NAMALWA (cell line): ENCODE measurements at places on chromosomes 1 and 21.

DNA sequence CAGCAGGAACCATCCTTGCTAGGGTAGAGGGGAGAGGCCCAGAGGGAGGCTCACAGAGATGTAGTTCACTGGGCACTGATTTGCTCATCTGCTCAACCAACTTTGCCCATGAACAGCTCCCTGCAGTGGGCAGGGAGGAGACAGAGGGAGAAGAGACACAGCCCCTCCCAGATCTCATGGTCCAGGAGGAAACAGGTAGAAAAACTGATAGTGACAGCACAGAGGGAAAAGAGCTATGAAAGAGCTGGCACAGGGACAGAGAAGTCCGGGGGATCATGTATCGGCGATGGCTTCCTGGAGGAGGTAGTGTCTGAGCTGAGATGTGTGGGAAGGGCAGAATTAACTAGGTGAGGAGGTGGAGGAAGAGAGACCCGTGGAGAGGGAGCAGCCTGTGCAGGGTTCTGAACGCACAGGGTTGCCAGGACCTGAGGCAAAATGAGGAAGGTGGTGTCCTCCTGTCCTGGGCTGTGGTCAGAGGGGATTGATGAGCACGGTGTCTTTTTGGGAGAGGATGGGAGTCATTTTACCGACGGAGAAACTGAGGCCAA, 85.9 kb downstream of the PTPRU start:
- DNase-seq, result no peak

GRCh38 chr1:154747740-154748404, 122.2 kb downstream of the KCNN3 start:
- DNase-seq, result peak; percentile 77

DNA sequence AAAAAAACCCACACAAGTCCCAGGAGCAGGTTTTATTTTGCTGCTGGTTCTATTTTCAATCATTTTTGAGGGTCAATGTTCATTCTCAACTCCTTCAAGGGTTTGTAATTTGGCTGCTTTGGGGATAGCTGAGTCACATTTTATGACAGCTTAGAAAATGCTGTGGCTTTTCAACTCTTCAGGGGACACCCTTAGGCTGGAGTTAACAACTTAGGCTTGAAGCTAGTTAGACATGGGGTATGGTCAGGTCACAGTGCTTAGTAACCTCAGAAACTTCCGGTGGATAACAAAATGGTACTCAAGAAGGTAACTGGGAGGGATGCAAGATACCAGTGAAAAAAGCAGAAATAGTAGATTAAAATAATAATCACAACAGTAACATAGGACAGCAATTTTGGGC, 308.8 kb downstream of the HHIPL2 start:
- DNase-seq, result no peak

- DNase-seq, result peak; percentile 56
These were observed 380.5 kb upstream of the CAMK1G start for GRCh38 chr1:209202830-209203532.

DNA sequence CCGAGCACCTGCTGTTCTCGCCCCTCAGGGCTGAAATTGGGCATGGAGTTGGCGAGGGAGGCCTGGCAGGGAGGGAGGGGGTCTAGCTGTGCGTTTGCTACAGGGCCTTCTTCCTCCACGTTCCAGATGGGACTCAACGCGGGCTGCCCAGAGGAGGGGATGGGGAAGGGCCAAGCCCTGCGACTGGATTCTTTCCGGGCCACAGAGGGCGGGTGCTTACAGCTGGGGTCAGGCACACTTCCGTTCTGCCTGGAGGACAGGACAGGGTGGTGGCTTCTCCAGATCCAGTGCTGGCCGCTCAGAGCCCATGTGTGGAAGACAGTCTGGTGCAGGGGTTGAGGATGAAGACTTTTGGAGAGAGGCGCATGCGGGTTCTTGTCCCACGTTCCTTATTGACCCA, 90.0 kb downstream of the EDEM3 start:
- no peak for DNase-seq

- DNase-seq, result no peak
These were observed 2.3 kb downstream of the PCNT start for GRCh38 chr21:46326110-46326703.

GRCh38 chr1:107342316-107342715, 201.5 kb downstream of the NTNG1 start:
- no peak for DNase-seq

DNA sequence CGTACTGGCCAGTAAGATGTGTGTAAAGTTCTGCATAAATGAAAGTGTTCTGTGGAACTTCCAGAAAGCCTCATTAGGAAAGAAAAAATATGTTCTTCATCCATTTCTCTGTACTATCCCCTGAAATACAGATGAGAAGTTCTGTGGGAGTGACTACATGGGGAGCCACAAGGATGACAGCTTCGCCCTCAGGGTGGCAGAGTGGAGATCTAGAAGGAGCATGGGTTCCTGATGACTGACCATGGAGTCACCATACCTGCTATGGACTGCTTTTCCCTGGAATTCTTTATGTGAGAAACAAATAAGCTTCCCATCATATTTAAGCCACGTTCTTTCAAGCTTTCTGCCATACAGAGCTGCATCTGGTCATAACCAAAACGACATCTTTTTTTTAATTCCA, 113.9 kb upstream of the RGS1 start:
- DNase-seq, result no peak

- DNase-seq, result no peak
These were observed 633.2 kb upstream of the NEGR1 start for GRCh38 chr1:72915581-72915980.

DNA sequence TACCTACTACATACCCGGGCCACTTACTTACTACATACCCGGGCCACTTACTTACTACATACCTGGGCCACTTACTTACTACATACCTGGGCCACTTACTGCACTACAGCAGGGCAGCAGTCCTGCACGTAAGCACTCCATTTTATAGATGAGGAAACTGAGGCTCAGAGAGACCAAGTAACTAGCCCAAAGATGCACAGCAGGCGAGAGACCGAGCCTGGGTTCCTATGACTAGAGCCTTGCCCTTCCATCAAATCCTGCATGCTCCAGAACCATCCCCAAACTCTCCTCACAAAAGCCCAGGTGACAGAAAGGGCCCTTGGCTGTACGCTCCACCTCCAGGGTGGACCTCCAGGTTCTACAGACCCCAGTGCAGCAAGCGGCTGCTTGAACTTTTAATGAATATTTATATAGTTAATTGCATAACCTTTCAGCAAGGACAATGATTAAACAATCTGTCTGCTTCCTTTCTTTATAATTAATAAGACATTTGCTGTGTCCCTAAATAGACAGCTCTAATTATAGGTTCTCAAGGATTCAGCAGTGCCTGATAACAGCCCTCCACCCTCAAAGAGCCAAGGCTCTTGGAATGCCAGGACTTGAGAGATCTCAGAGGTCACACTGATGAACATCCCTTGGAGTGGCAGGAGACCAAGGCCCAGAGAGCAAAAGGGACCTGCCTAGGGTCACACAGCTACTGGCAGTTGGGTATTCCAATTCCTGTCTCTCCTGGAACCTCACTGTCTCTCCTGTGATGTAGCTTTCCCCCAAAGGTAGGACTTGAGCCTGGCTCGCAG, 43.4 kb downstream of the LRP8 start:
- no peak for DNase-seq

- no peak for DNase-seq
These were observed 146.0 kb downstream of the SLC30A10 start for GRCh38 chr1:219782311-219782710.

DNA sequence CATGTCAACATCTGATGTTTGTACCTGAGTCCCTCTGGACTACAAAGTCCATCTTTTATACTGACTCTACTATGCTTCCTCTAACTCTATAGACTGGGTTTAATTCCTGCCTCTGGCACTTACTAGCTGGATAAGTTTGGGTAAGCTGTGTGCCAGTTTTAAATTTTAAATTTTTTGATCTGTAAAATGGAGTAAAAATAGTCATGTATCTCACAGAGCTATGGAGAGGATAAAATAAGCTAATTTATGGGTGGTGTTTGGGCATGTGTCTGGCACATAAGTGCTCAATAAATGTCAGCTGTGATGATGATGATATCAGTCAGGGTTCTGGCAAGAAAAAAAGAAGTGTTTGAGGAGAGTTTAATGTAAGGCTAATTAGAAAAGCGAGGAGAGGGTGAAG, 139.2 kb upstream of the C1orf21 start:
- DNase-seq, result no peak

DNA sequence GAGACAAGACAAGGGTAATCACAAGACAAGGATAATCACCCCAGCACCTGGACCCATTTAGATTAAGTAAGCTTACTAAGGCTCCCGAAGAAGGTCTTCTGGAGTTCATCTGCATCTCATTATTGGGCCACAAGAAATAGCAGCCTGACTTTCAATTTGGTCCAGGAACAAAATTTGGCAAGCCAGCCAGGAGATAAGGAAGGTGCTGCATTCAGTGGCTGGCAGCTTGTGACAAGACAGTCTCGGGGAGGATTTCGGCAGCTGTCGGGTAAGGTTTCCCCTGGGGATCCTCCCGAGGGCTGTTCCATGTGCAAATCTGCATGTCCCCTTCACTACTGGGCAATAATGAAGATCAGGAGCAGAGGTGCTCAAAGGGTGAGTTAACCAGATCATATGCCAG, 195.2 kb downstream of the FCRL5 start:
- no peak for DNase-seq

- no peak for DNase-seq
These were observed 128.5 kb upstream of the KIF26B start for GRCh38 chr1:245026247-245026646.

DNA sequence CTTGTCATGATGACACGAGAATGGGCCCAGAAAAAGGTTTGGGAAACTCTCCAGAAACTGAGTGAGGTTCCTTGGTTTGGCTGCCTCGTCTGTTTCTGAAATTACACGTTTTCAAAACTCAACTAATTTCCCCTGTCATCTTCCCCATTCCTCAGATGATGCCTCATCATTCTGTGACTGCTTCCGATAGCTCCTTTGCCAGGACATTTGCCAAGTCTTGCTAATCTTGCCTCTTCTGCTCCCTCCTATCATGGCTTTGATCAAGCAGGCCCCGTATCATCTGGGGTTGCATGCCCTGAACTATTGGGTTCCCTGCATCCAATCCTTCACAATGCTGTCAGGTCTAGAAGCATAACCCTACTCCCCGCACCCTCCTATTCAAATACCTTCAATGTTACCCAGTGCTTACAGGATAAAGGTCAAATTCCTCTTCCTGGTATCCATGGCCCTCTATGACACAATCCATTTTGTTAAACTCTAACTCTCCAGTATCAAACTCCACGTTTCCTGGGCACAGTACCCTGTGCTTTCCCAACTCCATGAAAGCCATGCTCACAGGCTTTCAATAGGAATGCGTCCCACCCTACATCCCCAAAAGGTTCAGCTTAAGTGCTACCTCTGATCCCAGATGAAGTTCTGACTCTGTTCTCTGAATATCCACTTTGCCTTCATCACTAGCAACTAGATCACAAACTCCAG, 22.2 kb upstream of the TMEM200B start:
- no peak for DNase-seq
